A375 (cell line): ENCODE measurements at places on chromosomes 3 and 15. TPM values are rescaled to one million over a fixed set of nuclear protein-coding genes. Genes with fewer than 3 reads are reported as not detected.

Gene TJP1
- 35.1 and 36.4 TPM in 2 replicates for total RNA-seq

Gene SLC28A2
- not detected in 2 replicates for total RNA-seq

Gene ARGFX
- total RNA-seq, result not detected in 2 replicates

Gene C15orf39
- 14.2 and 14.7 TPM in 2 replicates for total RNA-seq

Gene ALDH1A2
- not detected in 2 replicates for total RNA-seq

Gene FGF12
- 2.1 and 3.1 TPM in 2 replicates for total RNA-seq

Gene PSMA4
- total RNA-seq, result 169 and 183 TPM in 2 replicates

Gene SPTSSB
- not detected in 2 replicates for total RNA-seq

Gene ZCWPW2
- total RNA-seq, result 0.29 TPM in 1 of 2 replicates, not detected in the other

Gene ZKSCAN7
- total RNA-seq, result not detected in 2 replicates

Gene NME9
- 0.19 TPM in 1 of 2 replicates, not detected in the other for total RNA-seq

Gene ZNF619
- 3.1 and 5.0 TPM in 2 replicates for total RNA-seq

Gene BNC1
- total RNA-seq, result 2.3 and 3.1 TPM in 2 replicates

Gene ACTC1
- total RNA-seq, result not detected in 2 replicates

Gene DAZL
- total RNA-seq, result not detected in 2 replicates

Gene ZNF660
- 0.24 and 0.30 TPM in 2 replicates for total RNA-seq

Gene FBXO40
- not detected in 2 replicates for total RNA-seq

Gene VPS33B
- total RNA-seq, result 18.5 and 19.1 TPM in 2 replicates

Gene CHDH
- total RNA-seq, result not detected in 2 replicates

Gene ECT2
- total RNA-seq, result 33.6 and 37.5 TPM in 2 replicates

Gene SCAMP5
- total RNA-seq, result 5.3 and 8.6 TPM in 2 replicates

Gene CRELD1
- 18.7 and 20.7 TPM in 2 replicates for total RNA-seq

Gene THRB
- 9.2 and 12.8 TPM in 2 replicates for total RNA-seq

Gene VEPH1
- 5.7 and 10.0 TPM in 2 replicates for total RNA-seq

Gene ITIH1
- total RNA-seq, result not detected in 2 replicates

Gene RPL29
- total RNA-seq, result 1,860 and 1,974 TPM in 2 replicates

Gene NLGN1
- 9.2 and 12.6 TPM in 2 replicates for total RNA-seq

Gene RPL35A
- total RNA-seq, result 1,032 and 1,182 TPM in 2 replicates

Gene XIRP1
- total RNA-seq, result not detected in 2 replicates

Gene RETNLB
- not detected in 2 replicates for total RNA-seq

Gene FOXL2
- not detected in 2 replicates for total RNA-seq

Gene PTPRG
- total RNA-seq, result 28.0 and 31.0 TPM in 2 replicates

Gene CHL1
- 0.04 and 0.13 TPM in 2 replicates for total RNA-seq

Gene RNF168
- total RNA-seq, result 13.6 and 15.4 TPM in 2 replicates

Gene LDHAL6B
- not detected in 2 replicates for total RNA-seq

Gene RARB
- total RNA-seq, result 0.80 and 0.94 TPM in 2 replicates

Gene SNAP23
- total RNA-seq, result 70.8 and 72.3 TPM in 2 replicates

Gene FES
- 0.11 and 0.85 TPM in 2 replicates for total RNA-seq

Gene LSAMP
- 2.4 and 3.0 TPM in 2 replicates for total RNA-seq

Gene GOLGA8S
- total RNA-seq, result not detected in 2 replicates

Gene PCLAF
- 56.8 and 59.8 TPM in 2 replicates for total RNA-seq

Gene GAP43
- total RNA-seq, result 0.68 and 1.9 TPM in 2 replicates

Gene CRABP1
- total RNA-seq, result not detected in 2 replicates

Gene MNS1
- 6.6 and 8.3 TPM in 2 replicates for total RNA-seq

Gene LRRC58
- 25.5 and 26.5 TPM in 2 replicates for total RNA-seq

Gene OXTR
- total RNA-seq, result 1.1 and 1.2 TPM in 2 replicates

Gene PLAAT1
- total RNA-seq, result 1.2 and 1.5 TPM in 2 replicates

Gene CD200
- total RNA-seq, result 0.82 and 0.91 TPM in 2 replicates

Gene TUSC7
- not detected in 2 replicates for total RNA-seq

Gene ISLR2
- 2.8 TPM in 1 of 2 replicates, not detected in the other for total RNA-seq

Gene CLDN18
- total RNA-seq, result not detected in 2 replicates

Gene DNAH12
- total RNA-seq, result under 0.01 TPM in 1 of 2 replicates, not detected in the other

Gene SKOR1
- total RNA-seq, result 0.53 and 1.1 TPM in 2 replicates

Gene CTXN2
- not detected in 2 replicates for total RNA-seq

Gene CHRFAM7A
- 2.3 and 6.8 TPM in 2 replicates for total RNA-seq

Gene DUOXA1
- not detected in 2 replicates for total RNA-seq

Gene GOLGA8M
- 0.08 TPM in 1 of 2 replicates, not detected in the other for total RNA-seq
